ENCODE measurements at places on chromosomes 5 and 9. TPM values are rescaled to one million over a fixed set of nuclear protein-coding genes. Genes with fewer than 3 reads are reported as not detected.

The FAM120A gene
- 52.2 TPM for total RNA-seq

DNA sequence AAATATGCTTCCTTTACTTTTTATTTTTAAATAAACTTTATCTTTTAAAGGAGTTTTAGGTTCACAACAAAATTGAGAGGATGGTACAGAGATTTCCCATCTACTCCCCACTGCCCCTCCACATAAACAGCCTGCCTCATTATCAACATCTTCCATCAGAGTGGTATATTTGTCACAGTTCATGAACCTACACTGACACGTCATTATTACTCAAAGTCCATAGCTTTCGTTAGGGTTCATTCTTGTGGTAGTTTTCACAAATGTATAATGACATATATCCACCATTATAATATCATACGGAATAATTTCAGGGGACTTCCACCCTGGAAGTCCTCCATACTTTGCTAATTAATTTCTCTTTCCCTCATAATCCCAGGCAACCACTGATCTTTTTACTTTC is 204.9 kb downstream of the SMARCA2 start:
- DNase-seq, result no peak
- no peaks in the 10 kb centered on the region for H3K4me1 ChIP-seq
- no peaks in the 10 kb centered on the region for H3K27me3 ChIP-seq
- no peak overlapping the region for H3K4me3 ChIP-seq

The NREP gene
- total RNA-seq, result 271 TPM

DNA sequence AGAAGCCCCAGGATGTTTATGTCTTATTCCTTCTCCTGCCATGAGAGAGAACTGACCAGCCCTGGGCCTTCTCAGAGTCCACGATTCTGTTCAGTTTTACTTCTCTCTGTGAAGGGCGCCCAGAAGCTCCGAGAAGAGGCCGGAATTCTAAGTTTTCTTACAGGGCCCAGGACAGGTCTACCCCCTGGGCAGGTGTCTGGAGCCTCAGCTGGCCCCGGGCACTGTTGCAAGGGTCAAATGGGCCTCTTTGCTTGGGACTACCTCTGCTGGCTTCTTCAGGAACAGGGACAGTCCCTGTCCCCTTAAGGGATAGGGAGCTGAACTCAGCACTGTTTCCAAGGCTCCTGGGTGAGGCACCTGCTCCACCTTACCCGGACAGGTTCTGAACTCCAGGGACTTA is 55.0 kb downstream of the RASGEF1C start:
- no peaks in the 10 kb centered on the region for H3K36me3 ChIP-seq
- peak; percentile 31 for DNase-seq
- no peak overlapping the region for H3K27ac ChIP-seq

DNA sequence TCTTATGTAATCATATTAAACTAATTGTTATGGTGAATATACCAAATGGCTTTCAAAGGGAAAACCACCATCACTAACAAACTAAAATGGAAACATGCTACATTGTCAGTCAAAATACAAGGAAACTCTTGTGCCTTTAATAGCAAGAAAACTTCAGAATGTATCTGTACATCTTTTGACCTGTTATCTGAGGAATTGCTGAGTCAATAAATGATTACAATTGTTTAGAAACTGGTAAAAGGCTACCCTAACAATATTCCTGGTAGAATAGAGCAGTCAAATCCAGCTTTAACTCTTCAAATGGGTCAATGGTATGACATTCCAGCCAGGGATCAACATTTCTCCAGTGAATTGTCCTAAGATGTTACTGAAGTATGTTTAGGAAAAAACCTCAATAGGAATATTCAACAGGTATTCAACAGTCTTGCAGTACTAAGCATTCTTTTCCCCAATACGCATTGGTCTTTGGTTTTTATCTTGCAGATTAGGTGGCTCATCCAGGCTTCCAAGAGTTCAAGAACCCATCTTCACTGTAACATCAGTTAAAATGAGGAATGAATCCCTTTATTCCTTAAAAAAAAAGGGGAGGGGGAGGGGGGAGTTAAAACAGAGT is 52.4 kb downstream of the CSNK1A1 start:
- H3K27ac ChIP-seq, result no peak overlapping the region
- no peak for DNase-seq
- H3K27me3 ChIP-seq, result no peaks in the 10 kb centered on the region
- H3K36me3 ChIP-seq, result peaks cover 7% of the 10 kb centered on the region
- H3K4me3 ChIP-seq, result no peak overlapping the region
- no peaks in the 10 kb centered on the region for H3K4me1 ChIP-seq

The GNE gene
- 9.3 TPM for total RNA-seq
